ENCODE measurements at places on chromosomes 6 and 20.

GRCh38 chr20:62539198-62540045 lies 63.6 kb upstream of the GATA5 start:
- no peak for DNase-seq

GRCh38 chr20:54557806-54558590 lies 82.6 kb downstream of the DOK5 start:
- DNase-seq, result peak; percentile 76

DNA sequence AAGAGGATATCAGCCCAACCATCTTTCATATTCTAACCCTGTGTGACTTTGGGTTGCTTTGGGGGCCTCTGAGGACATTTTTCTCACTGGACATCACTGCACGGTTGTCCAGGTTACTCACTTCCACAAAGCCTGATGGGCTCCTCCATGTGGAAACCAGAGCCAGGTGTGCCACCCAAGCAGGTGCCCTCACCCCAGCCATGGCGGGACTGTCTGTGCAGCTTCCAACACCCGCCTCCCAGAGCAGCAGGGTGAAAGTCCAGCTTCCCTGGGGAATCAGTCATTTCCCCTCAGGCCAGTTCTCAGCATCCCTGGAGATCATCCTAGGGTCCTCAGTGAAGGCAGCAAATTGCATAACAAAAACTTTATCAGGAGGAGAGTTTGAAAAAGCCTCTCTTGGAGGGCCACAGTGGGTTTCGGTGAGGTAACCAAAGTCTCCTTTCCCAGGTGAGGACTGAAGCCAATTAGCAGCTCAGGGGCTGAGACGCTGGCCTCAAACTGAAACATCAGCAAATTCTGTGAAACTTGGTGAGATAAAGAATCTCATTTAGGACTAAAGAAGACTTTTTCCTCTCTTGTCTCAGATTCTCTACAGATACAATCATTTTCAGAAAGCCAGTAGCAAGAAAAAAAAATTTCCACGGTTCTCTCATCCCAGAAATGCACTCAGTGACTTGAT lies 289.6 kb upstream of the CDH4 start:
- no peak for DNase-seq

GRCh38 chr20:53539516-53539915 lies 54.1 kb downstream of the ZNF217 start:
- DNase-seq, result no peak

GRCh38 chr6:28767691-28768090 lies 156.1 kb downstream of the TRIM27 start:
- DNase-seq, result no peak

GRCh38 chr6:70303034-70303525 lies at the start of gene COL9A1:
TSS of gene COL9A1 (minus strand) at chr6:70303084. CDS start at chr6:70302924, 160 bp downstream.
- no peak for DNase-seq

Data from fibroblast of skin of right biceps (primary cell).